Activated naive CD4-positive, alpha-beta T cell treated with anti-CD3 and anti-CD28 coated beads, Interleukin-2, amount 50 U/mL, for 72 hours (primary cell): ENCODE measurements at places on chromosomes 2 and 18.

DNA sequence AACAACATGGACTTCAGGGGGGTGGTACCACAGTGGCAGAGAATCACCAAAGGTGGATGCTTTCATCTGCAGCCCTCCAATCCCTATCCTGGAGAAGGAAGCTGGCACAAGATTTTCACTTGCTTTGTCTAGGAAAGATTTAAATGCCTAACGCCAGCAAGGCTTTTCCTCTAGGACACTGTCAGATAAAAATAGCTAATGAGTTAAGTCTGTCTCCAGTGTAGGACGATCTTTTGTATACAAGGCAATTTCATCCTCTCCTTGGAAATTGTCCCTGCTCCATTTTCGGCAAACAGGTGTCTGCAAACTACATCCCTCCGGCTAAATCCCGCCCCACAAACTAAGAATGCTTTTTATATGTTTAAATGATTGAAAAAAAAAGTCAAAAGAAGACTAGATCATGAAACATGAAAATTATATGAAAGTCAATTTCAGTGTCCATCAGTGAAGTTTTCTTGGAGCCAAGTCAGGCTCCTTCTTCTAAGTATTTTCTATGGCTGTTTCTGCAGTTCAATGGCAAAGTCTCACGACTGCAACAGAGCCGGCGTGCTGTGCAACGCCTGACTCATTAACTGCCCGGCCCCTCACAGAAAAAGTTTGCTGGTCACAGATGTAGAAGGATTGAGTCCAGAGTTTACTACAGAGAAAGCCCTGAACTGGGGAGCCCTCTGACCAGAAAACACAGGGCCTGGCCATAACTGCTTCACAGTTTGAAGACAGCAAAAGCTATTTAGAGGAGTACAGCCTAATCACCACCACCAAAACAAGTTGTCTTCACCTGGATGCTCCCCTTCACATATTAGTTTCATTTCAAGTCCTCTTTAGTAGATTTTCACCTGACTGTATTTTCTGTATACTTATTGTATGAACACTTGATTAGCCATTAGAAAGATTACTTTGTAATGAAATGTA lies 52.3 kb downstream of the PIEZO2 start:
- DNase-seq = no peak

- DNase-seq = no peak
These were observed 17.3 kb downstream of the MRPL30 start for GRCh38 chr2:99198103-99198841.

DNA sequence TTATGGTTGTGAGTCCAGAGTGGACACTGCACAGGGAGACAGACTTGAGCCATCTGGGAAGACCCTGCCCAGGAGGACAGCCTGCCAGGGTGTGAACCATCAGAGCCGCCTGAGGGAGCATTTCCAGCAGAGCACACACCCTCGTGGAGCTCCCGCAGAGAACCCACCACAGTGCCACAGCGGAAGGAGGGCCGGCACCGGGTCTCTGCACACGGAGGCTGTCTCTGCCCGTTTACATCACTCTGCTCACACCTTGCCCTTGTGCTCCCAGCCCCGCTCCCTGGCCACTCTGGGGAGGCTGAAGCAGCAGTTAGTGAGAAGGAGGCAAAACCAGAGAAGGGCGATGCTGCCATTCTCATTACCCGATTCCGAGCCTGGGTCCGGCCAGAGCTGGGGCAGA lies 161.9 kb downstream of the KLHL29 start:
- no peak for DNase-seq

DNA sequence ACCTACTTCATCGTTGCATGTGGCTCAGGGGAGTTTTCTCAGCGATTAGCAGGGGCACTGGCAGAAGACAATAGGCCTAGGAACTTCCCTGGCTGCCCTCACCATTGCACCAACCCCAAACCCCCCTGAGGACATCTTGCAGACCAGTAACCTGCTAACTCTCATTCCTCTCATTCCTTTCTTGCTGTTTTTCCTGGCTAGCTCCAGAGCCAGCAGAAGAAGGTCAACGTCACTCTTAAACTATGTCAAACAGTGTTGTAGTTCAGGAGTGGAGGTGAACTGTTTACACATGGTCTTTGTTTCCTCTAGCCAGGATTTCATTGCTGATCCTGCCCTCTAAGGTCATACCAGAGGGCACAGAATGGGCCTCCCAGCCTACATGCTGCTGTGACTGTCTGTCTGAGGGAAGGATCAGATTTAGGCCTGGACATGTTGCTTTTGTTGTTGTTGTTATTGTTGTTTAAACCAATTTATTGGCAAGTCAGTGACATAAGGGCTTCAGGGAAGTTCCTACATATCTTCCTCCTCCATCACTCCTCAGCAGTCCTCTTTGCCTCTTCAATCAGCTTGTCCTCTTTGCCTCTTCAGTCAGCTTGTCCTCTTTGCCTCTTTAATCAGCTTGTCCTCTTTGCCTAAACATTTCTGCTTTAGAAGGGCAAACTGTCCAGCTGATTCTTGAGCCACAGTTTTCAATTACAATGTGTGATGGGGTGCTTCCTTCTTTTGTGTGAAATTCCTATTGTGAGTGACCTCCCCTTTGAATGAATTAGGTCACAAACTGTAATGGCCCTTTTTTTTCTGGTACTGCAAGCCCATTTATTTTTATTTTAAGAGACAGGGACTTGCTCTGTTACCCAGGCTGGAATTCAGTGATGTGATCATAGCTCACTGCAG lies 471.9 kb upstream of the TNP1 start:
- no peak for DNase-seq

- DNase-seq = no peak
These were observed 219.0 kb downstream of the ALPK2 start for GRCh38 chr18:58409802-58410445.

DNA sequence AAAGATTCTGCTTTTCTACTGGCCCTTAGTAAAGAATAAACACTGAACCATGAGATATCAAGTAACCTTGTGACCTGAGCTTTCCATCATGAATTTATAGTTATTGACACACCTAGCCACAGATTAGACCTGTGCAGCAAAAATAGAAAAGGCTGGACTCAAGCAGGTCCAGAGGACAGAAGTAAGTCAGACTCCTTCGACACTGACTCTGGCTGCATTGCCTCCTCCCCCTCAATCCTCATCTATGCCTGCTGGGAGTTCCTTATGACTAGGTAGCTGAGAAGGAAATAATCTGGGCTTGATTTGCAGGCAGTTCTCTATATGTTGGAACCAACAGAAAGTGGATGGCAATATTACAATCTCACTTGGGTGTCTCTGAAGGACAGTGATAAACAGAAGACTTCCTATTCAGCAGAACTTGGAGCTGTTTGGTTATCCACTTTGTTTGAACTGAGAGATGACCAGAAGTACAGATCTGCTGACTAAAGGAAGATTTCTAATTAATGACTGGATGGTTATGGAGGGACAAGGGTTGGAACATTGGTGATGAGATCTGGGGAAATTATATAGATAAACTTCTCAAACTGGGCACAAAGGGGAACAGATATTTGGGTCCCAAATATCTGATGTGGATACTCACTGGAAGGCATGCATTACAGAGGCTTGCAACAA lies 39.4 kb downstream of the ARID5A start:
- DNase-seq = no peak

DNA sequence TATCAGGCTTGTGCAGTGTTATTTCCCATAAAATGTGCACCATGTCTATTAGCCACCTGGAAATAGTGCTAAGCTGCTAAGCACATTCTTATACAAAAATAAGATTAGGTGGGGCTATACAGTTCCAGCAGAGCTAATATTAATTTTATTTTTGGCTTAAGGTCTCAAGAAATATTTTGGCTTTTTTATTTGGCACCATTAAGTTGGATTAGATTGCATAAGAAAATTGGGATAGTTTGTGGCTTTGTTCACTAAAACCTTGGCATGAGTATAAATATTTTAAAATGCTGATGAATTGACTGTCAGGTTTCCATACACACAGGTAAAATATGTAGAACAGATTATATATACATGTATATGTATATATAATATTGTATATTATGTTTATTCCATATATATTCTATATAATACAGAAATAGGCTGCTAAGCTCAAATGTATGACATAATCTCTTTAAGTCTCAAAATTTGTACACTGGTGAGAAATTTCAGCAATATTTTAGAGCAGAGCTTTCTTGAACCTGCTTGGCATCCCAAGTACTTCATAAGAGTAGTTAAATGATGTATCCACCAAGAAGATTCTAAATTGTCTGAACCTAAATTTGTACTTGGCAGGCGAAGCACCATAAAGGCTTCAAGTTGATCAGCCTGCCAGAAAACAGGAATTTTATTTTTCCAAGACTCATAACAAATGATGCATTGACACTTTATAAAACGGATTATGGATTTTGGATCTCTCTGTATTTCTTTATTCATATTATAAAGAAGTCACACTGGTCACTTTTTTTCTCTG lies 32.6 kb downstream of the CCDC102B start:
- DNase-seq = no peak

- no peak for DNase-seq
These were observed 100.0 kb downstream of the COLEC12 start for GRCh38 chr18:400456-400855.

DNA sequence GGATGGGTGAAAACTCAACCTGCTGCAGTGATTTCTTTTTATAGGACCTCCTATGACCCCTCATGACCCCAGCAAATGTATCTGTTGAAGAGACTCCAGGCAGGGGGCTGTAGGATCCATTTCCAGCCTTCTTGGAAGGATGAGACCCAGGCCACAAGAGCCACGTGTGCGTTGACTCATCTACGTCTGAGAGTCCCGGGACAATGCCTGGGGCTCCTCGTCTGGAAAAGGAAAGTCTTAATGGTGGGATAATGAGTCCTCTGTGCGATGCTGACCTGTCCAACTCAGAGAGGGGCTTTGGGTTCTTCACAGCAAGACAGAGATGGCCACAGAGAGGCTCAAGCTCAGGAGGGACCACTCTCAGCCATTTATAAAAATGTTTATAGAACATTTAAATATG lies 80.8 kb downstream of the SMIM21 start:
- DNase-seq = no peak

DNA sequence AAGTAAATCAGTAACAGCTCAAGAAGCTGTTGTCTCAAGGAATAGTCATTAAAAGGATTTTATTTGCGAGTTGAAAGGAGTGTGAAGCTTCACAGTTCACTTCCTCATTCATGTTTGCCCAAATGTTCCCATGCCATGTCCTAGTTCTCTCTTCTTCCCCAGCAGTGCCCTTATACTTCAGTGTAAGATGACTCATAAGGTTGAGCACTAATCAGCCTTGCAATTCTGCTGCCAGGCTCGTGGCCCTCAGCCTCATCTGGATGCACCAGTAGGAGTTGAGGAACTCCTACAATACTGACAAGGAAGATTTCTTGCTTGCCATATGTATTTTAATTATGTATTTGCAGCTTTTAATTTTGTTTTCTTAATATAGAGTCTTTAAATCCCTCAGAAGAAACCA lies 1980.4 kb downstream of the SUCLG1 start:
- DNase-seq = no peak

DNA sequence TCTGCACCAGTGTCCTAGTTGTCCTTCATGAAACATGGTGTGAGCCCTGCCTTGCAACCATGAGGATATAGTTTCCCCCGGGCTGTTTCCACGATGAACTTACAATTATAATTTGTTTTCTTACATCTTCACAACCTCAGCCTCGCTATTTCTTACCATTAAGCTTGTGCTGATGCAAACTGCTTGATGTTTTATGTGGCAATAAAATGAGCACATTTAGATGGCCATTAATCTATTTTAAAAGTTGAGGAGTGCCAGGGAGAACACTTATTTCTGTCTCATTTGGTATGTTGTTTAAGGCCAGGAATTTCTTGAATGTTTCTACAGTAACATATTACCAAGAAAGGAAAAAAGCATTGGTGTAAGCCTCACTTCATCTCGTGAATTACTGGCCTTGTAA lies 214.5 kb upstream of the SLC8A1 start:
- no peak for DNase-seq
